ENCODE measurements at places on chromosomes 3 and 15. TPM values are rescaled to one million over a fixed set of nuclear protein-coding genes. Genes with fewer than 3 reads are reported as not detected.

The SLC30A4 gene
- 5.7 TPM for total RNA-seq

The CFAP44 gene
- total RNA-seq: 1.0 TPM

The CALML4 gene
- total RNA-seq: 4.3 TPM

The CNTN4 gene
- not detected for total RNA-seq

The CIDEC gene
- not detected for total RNA-seq

The PPP2R3A gene
- total RNA-seq: 15.4 TPM

The CACNA2D2 gene
- 0.04 TPM for total RNA-seq

The NR2F2 gene
- total RNA-seq: 30.6 TPM

The C3orf52 gene
- 8.2 TPM for total RNA-seq

The GNAT1 gene
- not detected for total RNA-seq

The MAGI1 gene
- 9.6 TPM for total RNA-seq

The TP63 gene
- 154 TPM for total RNA-seq

The ERICH6 gene
- not detected for total RNA-seq

All from foreskin keratinocyte (primary cell).